ENCODE measurements at places on chromosomes 6 and 20.
A peak's percentile ranks its signal among the peaks of the same experiment; 100 is the strongest.

DNA sequence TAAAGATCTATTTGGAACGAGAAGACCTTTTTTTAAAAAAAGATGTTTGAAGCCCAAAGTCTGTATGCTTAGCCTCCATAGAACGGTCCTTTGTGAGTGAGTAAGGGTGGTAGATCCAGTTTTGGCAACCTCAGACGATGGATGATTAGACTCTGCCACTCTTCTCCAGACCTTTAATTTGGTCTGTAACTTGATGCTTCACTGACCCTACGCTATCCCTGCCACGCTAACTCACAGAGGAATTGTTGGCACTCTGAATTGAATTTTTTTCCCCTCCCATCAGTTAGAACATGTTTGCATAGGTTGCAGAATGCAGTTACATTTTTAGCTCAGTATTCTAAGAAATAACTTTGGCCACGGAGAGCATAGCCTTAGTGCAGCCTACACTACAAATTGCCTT is 15.8 kb upstream of the DEK start:
- no peak for DNase-seq

- DNase-seq = no peak
Measured at GRCh38 chr6:26312096-26312463, 52.9 kb upstream of the BTN3A2 start.

GRCh38 chr6:168605964-168606363 is 165.0 kb downstream of the SMOC2 start:
- no peak for DNase-seq

- DNase-seq = no peak
Measured at GRCh38 chr20:23212464-23212995, 126.4 kb upstream of the CD93 start.

- no peak for DNase-seq
Measured at GRCh38 chr20:41391587-41392001, 25.0 kb upstream of the EMILIN3 start.

- DNase-seq = no peak
Measured at GRCh38 chr6:114315831-114316595, 26.8 kb downstream of the HS3ST5 start.

GRCh38 chr6:101650402-101651100 is 257.0 kb downstream of the GRIK2 start:
- DNase-seq = no peak

- no peak for DNase-seq
Measured at GRCh38 chr6:48917233-48917632, 545.8 kb downstream of the MMUT start.

- DNase-seq = peak; percentile 50
Measured at GRCh38 chr6:157822245-157823000, 623 bp upstream of the SNX9 start.

GRCh38 chr6:137680705-137681346 is 186.2 kb upstream of the TNFAIP3 start:
- DNase-seq = no peak

GRCh38 chr6:13470238-13471140 is 16.9 kb downstream of the GFOD1 start:
- no peak for DNase-seq

DNA sequence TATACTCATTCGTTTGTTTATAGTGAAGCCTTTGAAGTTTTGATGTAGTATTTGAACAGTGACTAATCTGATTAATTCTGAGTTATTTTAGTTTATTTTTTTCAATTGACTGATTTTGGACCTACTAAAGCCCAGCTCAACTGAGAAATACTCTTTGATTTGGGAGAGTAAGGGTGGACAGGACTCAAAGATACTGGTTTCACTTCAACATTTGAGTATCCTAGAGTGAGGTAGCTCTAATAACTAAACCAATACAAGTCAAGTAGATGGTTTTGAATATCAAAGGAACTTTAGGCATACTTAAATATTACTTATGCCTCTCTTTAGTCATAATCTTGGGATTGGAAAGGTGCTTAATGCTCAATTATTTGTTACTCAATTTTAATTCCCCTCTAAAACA is 65.6 kb downstream of the ZNF292 start:
- no peak for DNase-seq

DNA sequence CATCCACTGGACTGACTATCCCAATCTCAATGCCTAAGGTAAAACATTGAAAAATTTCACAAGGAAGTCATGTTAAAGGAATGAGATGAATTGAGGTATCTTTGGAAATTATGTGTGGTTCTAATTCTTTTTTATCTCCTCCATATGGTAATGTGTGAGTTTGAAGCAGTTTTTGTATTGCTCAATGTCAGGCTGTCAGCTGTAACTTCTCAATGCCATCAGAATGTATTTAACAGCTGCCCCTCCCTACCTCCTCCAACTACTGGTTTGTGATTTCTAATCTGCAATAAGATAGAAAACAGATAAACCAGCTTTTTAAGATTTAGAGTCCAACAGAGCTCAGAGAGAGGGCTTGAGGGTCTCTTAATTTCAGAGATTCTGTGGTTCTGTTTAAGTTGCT is 1005.8 kb upstream of the ADGRB3 start:
- DNase-seq = no peak

DNA sequence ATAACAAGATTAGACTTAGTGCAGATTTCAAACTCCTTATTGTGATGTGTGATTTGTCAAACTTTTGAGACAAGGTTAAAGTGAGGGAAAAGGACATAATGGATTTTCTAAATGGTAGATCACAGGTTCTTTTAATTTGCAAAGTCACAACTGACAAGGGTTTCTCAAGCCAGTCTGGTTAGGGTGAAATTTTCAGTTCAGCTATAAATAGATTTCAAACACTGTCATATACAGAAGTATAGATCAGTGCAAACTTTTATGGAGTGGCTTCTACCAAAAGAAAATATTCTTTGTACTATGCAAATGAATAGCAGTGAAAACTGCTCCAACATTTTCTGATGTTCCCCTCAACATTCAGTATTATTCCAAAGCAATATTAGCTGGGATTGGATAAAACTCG is 337.1 kb upstream of the MAN1A1 start:
- no peak for DNase-seq

DNA sequence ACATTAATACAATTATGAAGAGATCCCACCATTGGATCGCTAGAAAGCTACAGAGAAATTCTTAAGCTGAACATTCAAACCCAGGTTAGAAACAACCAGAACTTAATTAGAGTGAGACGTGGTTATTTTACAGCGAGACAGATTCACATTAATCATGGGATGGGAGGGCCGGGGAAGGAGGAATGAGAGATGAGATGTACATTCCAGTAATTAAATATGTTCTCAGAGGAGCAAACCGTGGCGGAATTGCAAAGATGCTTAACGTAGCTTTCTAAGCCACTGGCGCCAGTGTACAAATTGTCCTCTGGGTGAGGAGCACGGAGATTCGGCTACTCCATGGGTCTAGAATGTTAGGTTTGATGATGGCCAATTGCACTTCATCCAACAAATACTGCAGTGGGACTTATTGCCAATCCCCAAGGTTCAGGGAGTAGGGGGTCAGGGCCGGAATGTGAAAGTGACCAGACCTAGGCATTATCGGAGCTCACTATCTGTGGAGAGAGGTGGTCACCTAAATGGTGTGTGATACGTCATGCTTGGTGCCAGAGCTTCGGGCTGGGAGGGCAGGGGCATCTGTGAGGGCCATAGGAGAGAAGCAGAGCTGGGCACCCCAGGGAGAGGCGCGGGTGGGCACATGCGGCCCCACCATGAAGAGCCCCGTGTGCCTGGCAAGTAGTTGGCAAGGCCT is 114.7 kb downstream of the EDN3 start:
- DNase-seq = no peak

GRCh38 chr6:14986370-14986769 is 259.5 kb upstream of the JARID2 start:
- DNase-seq = no peak

DNA sequence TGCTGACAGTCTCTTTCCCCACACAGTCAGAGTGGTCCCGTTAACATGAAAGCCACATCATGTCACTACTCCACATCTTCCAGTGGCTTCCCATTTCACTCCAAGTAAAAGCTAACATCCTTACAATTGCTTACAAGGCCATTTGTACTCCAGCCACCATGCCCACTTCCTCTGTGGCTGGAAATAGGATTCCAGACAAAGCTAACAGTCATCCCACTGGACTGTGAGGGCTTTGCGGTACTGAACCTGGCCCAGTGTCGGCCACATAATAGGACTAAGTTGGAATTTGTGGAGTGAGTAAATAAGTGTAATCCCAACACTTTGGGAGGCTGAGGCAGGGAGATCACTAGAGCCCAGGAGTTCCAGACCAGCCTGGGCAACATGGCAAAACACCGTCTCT is 10.9 kb downstream of the CCM2L start:
- no peak for DNase-seq

DNA sequence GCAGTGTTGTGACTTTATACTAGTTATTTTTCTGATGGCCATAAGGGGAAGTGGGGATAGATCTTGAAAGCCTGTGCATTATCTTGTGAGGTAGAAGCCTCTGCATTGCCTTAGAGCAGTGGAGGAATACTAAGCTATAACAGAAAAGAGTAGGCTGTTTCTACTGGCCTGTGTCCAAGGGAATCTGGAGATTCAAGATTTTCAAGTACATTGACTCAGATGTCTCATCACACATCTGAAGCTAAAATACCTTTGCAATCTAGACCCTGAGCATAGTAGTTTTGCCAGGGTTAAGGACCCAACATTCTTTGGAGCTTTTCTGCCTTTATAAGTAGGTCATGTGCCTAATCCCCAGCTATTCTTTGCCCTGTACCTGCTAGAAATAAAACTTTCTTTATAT is 272.3 kb downstream of the TENT5A start:
- no peak for DNase-seq

DNA sequence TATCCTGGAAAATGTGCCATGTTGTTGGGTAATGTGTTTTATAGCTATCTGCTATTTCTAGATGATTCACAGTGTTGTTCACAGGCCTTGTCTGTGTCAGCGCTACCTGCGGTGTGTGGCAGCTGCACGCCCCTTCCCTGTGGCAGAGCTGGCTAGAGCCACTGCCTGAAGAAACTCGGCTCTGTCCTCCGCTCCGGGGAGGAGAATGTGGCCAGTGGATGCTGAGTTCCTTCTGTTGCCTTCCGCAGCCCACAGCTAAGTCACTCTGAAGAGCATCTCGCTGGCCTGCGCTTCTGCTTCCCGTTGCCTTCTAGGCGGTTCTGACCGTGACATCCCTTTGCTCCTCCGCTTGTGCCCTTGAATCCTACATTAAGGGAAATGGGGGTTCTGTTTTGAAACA is 135.1 kb downstream of the PLG start:
- DNase-seq = no peak

Data from right lobe of liver (tissue), 6 donors.